Activated CD4-positive, alpha-beta T cell treated with anti-CD3 and anti-CD28 coated beads, Interleukin-2, Interleukin-4, amounts not matched to agents 100 ng/mL and 50 ng/mL, durations not matched to agents 16 hours and 8 hours (primary cell): ENCODE measurements at places on chromosomes 3 and 15.
A peak's percentile ranks its signal among the peaks of the same experiment; 100 is the strongest.

GRCh38 chr3:186511702-186512101 is 32.5 kb downstream of the CRYGS start:
- DNase-seq, result no peak

- DNase-seq, result no peak
Observed at GRCh38 chr3:134769287-134769868, 25.7 kb upstream of the EPHB1 start.

DNA sequence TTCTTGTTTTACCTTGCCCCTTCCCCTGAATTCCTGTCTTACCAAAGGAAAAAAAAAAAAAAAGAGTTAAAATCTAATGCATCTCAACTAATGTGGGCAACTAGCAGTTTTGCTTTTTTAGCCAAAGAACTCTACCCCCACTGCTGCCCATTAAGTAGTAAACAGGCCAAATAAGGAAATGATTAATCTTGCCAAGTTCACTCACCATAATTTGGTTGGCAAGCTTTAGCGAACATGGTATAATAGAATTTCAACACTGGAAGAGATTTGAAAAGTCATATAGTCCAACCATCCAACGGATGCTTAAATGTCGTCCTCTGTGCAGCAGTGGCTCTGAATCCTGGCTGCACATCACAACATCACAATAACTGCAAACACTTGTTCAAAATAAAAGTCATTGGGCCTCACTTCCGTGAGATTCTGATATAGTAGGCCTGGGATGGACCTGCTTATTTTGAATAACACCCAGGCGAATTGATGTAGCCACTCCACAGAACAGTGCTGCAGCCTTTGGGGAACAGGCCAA is 142.0 kb upstream of the UBE2E1 start:
- no peak for DNase-seq

GRCh38 chr15:23869396-23869795 is 182.3 kb upstream of the NDN start:
- no peak for DNase-seq

DNA sequence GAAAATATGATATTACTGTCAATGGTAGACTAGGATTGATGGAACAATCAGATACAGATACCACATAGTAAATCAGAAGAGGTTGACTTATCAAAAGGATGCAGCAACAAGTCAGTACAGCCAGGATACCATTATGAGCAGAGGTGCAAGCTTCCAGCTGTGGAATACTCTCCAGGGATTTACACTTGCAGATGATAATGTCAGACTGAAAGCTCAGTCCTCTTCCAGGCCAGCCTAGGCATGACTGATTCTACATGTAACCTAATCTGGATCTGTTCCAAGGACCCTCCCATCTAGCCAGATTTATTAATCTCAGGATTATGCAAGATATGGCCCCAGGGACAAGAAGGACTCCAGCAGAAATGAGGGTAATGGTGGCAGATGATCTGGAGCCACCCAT is 8.2 kb downstream of the FILIP1L start:
- DNase-seq, result no peak

DNA sequence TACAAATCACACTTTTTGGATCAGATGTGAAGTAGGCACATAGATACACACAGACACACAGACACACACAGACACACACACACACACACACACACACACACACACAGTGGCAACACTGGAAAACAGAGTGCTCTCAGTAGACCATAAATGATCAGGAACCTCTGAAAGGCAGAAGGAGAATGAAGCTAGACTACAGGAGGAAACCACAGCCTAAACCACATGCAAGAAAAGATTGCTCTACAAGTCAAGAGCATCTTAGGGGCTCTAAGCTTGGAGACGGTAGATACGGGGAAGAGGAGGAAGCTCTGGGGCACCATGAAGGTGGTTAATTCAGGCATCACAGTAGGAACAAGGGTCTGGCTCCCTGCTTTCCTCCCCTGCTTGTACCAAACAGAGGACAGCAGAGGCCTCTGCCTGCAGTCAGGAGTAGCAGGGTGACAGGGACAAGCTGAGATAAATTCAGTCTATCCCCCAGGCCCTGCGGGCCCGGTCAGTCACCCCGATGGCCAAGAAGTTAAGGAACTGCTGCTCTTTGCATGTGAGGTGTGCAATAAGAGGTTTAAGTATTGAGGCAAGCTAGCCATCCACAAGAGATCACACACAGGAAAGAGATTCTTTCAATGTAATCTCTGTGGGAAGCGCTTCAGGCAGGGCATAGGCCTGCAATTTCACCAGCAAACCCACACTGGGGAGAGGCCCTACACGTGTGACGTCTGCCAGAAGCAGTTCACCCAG is 23.5 kb upstream of the ARPIN start:
- peak; percentile 17 for DNase-seq

GRCh38 chr3:42655980-42656679 is 2.6 kb downstream of the ZBTB47 start:
- no peak for DNase-seq

- peak; percentile 82 for DNase-seq
Observed at GRCh38 chr3:44104668-44105321, 136.9 kb upstream of the TOPAZ1 start.

DNA sequence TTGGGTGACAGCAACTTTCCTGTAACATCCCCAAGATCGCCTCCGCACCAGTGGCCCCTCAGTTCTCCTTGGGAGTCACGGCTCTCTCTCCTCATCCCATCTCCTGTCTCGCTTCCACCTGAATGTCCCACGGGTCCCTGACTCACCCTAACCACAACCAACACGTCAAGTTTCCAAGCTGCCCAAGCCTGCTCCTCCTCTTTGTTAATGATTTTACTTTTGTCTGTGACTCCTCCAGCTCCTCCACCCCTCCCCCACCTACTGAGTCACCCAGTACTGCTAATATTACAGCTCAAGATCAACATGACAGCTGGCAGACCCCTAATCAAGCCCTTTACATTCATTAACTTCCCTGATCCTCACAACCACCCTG is 39.3 kb downstream of the BDH1 start:
- no peak for DNase-seq

- DNase-seq, result peak; percentile 33
Observed at GRCh38 chr15:70308011-70308734, 210.5 kb upstream of the TLE3 start.

GRCh38 chr3:68924897-68925296 is 7.5 kb downstream of the TAFA4 start:
- DNase-seq, result no peak

GRCh38 chr15:63022181-63022580 is 20.4 kb upstream of the TPM1 start:
- DNase-seq, result no peak

GRCh38 chr3:38083871-38084333 is 44.9 kb downstream of the DLEC1 start:
- no peak for DNase-seq

GRCh38 chr3:11607816-11608215 is 35.9 kb downstream of the VGLL4 start:
- DNase-seq, result no peak

GRCh38 chr3:36901588-36901987 is 43.3 kb downstream of the TRANK1 start:
- DNase-seq, result no peak

DNA sequence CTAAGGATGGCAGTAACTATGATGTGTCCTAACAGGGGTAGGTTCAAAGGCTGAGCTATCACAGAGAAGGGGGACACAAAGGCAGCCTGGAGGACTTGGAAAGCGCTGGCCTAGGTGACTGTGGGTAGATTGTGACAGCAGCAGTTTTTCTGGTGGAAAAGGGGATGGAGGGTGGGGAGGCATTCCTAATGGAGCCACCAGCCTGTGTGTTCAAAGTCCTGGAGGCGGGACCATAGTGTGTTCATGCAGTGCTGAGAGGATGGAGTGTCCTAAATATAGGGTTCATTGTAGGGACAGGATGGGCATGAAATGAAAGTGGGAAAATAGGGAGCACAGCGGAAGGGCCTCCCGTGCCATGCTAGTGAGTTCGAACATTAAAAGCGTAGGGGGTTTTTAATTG is 51.5 kb upstream of the POLR2M start:
- DNase-seq, result no peak

- no peak for DNase-seq
Observed at GRCh38 chr15:96348112-96349027, 17.9 kb downstream of the NR2F2 start.

- no peak for DNase-seq
Observed at GRCh38 chr3:174098746-174099145, 701.2 kb downstream of the NLGN1 start.
